Activated T-cell treated with anti-CD3 and anti-CD28 coated beads for 4 hours (primary cell): ENCODE measurements at places on chromosomes 4 and X.
A peak's percentile ranks its signal among the peaks of the same experiment; 100 is the strongest.

- no peak for DNase-seq
These were observed 89.1 kb downstream of the LARP7 start for GRCh38 chr4:112726041-112726440.

GRCh38 chrX:41275661-41276609 is 58.0 kb upstream of the DDX3X start:
- DNase-seq: peak; percentile 16

DNA sequence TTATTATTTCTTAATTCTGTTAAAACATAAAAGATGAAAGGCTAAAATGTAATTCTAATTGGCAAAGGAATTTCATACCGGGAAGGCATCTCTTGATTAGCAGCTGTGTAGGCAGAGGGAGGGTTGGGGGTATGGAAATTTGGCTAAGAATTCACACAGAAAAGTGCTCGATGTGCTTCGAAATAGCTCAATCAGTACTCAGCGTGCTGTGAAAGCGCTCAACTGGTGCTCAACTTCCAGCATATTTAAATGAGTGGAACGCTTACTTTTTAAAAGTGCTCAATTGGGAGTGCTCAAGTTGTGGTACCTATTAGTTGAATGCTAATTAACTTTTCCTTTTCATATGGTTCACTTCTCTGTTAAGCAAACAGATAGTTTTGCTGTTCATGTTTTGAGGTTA is 695.9 kb upstream of the ATOH1 start:
- no peak for DNase-seq

DNA sequence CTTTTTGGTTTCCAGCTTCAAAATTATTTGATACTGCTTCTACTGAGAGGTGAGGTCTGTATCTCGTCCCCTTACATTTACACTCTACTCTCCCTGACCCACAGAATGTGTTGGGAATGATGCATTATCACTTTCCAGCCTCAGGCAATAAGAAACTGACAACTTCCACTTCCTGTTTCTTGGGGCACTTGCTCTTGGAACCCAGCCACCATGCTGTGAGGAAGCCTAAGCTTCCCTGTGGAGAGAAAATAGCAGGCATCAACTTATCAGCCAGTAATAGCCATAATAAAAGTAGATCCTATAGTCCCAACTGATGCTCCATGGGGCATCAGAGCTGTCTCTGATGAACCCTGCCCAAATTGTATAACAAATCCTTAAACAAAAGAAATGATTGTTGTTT is 32.6 kb downstream of the RELL1 start:
- DNase-seq: no peak

GRCh38 chr4:53321151-53321983 is 44.5 kb downstream of the SCFD2 start:
- no peak for DNase-seq

- DNase-seq: no peak
These were observed 1.3 kb downstream of the STOX2 start for GRCh38 chr4:183906489-183906738.

DNA sequence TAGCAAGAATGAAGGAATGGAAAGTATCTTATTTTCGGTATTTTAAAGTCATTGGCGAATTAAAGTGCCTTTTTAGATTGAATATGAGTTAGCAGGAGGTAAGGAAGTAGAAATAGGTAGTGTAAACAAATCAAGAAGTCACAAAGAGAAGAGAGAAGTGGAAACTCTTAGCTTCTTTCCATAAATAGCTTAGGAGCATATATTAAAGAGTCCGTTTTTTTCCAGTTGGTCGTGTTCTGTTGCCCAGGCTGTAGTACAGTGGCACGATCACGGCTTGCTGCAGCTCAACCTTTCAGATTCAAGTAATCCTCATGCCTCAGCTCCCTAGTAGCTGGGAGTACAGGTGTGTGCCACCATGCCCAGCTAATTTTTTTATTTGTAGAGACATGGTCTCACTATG is 56.4 kb downstream of the UBE2K start:
- no peak for DNase-seq

DNA sequence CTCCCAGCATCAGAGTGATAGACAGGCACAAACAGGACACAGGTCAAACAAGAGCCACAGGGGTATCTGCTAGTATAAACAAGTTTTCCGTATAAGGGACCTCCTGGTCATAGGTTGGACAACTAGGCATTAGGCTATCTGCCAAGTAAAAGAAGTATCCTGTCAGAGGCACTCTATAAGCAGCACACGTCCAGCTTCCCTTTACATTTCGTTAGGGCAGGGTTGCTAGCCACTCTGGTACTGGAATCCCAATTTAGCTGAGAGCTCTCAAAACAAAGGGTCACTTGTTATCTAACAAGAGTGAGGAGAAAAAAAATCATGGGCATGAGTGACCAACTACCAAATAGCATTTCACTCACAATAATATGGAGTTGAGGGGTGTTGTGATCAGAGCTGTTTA is 780.7 kb upstream of the DIAPH2 start:
- no peak for DNase-seq

- no peak for DNase-seq
These were observed 1143.9 kb downstream of the STIM2 start for GRCh38 chr4:28004520-28004919.

- no peak for DNase-seq
These were observed 20.5 kb downstream of the GPC4 start for GRCh38 chrX:133394765-133395164.

- DNase-seq: no peak
These were observed 63.0 kb upstream of the TMEM150C start for GRCh38 chr4:82624819-82625218.

DNA sequence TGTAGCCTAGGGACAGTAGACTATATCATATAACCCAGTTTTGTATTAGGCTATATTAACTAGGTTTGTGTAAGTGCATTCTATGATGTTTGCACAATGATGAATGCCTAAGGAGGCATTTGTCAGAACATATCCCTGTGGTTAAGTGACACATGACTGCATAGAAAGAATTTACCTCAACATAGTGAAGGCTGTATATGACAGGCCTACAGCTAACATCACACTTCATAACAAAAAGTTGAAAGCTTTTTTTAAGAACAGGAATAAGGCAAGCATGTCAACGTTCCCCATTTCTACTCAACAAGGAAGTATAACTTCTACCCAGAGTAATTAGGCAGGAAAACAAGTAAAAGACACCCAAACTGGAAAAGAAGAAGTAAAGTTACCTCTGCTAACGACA is 165.9 kb upstream of the NDST4 start:
- no peak for DNase-seq

GRCh38 chr4:40453912-40454311 is 118.8 kb downstream of the CHRNA9 start:
- no peak for DNase-seq

- DNase-seq: peak; percentile 5
These were observed at the start of gene MGARP for GRCh38 chr4:139279760-139280620. MGARP (minus strand) TSS chr4:139280225; CDS start chr4:139280158, 67 bp downstream.

DNA sequence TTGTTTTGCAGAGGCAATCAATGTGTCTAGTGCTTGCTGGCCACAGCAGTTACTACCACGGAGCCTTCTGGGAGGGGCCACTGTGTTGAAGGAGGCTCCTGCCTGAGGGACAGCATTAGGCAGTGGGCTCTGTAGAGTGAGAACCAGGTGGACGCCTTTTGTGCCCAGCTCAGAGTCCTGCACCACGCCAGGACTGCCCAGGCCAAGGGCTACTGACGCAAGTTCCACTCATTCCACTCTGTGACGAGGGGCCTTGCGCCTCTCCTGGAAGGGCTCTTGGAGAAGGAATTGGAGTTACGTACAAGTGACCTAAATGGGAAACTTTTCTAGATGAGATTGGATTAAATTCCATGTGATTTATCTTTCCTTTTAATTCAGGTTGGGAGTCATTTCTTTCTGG is 102.8 kb upstream of the MAGEE2 start:
- DNase-seq: no peak

DNA sequence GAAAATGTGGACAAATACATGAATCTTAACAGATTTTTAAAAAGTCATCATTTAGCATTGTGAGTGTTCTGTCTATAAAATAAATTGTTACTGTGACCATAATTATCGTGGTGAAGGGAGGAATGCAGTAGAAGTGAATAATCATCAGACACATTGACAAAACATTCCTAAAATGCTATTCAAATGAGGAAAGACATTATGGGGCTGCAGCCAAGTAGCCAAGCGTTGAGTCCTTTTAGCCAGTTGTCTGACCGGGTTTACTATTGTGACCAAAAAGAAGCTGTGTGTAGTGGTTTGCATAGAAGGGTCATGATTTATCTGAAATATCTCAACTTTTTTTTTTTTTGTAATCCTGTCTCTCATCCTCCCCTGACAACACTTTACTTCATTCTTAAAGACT is 19.5 kb downstream of the WWC2 start:
- no peak for DNase-seq

GRCh38 chr4:172830295-172830764 is 338.3 kb upstream of the GALNT7 start:
- no peak for DNase-seq

DNA sequence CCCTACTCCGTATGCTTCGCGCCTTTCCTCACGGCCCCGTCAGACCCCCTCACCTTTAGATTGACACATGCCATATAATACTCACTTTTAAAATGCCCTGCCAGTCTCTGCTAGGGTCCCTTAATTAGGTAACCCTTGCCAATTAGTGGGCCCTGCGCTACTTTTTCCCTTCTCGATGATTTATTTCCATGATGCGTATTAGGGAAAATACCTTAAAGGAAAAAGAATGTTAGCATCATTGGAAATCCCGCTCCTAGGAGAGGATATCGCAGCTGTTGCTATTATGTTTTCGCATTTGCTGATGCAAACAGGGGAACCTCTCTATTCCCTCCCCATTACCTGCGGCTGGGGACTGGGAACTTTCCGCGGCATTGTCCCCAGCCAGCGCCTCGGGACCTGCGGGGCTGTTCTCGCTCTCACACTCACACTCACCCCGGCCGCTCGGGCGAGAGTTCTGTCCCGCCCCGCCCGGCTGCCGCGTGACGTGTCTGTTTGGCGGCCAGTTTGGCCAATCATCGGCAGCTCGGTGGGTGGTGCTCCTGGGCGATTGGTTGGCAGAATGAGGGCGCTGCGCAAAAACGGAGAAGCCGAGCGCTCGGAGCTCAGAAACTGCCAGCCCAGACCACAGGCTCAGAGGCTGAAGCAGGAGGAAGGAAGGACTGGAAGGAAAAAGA is at the start of gene PCDH10:
Gene PCDH10 (plus strand): TSS at position 605 of the 674 bp plus-strand sequence. CDS start 847 bp downstream, outside the sequence.
- DNase-seq: no peak

- DNase-seq: no peak
These were observed 7.7 kb downstream of the AKAP17A start for GRCh38 chrX:1598876-1599790.

DNA sequence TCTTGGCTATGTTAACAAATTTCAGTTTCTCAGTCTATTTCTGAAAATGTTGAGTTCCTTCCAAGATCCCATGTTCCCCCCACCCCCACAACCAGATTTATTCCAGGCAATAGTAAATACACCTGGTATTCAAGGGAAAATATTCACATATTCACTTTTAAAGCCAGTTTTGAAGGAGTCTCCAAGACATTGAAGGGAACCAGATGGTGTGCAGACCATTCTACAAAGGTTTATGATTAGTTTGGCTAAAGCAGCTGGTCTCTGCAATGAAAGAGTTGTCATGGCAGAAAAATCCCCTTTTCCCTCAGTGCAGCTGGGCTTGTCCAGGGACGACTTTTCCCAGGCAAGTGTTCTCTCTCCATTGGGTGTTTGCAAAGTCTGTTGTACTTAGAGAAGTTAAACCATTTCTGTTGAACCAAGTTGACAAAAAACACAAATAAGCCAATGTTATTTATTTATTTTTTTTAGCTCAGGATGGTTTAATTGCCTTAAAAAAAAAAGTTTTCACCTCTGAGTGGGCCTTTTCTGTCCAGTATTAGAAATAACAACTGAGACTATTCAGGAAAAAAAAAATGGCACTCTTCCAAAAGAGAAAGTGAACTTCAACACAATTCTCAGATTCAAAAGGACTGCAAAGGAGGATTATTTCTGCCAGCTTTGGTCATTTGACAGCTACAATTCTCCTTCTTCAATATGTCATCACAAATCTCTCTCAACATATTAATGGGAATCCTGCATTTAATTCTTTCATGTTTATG is 410.6 kb downstream of the IL1RAPL1 start:
- DNase-seq: no peak

DNA sequence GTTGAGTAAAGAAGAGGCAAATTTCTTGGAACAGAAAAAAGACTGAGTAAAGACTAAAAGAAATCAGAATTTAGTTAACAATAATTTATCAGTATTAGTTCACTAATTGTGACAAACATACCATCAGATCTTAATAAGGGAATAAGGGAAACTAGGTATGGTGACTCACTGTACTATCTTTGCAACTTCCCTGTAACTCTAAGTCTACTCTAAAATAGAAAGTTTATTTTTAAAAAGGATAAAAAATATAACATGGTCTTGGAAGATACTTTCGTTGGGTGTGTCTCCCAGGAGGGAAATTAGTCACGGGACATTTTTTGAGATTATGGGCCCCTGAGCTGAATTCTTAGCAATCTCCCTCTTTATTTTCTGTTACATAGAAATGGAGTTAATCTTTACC is 97.3 kb downstream of the EMCN start:
- no peak for DNase-seq

DNA sequence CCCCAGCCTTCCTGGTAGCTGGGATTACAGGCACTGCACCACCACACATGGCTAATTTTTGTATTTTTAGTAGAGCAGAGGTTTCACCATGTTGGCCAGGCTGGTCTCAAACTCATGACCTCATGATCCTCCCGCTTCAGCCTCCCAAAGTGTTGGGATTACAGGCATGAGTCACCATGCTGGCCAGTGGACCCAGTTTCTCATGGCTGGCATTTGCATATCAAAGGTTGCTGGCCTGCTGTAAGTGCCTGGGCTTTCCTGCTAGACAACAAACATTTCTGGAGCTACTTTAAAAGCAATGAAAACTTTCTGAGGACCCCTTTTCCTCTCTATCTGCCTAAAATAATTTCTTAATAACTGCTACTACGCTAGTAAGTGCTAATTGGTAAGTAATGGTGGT is 228.2 kb downstream of the PCDH10 start:
- DNase-seq: no peak

DNA sequence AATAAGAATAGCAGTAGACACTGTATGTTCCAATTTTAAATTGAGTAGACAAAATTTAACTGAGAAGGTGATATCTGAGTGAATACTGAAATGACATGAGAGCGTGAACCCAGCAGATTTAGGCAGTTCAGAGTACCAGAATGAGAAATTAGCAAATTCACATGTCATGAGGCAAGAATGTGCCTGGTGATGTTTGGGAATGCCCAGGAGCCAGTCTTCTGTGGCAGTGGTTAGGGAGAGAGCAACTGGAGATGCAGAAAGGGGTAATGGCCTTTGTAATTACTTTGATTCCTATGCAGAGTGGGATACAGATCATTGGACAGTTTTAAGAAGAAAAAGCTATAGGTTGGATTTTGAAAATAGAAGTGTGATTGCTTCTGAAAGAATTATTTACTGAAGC is 621.9 kb downstream of the TECRL start:
- no peak for DNase-seq
